Natural killer cell treated with Interleukin-12 subunit alpha and Interleukin-12 subunit beta and Interleukin-15 and Interleukin-18, amount 100 ng/mL, for 72 hours (primary cell): ENCODE measurements at places on chromosomes 2 and 18. TPM values are rescaled to one million over a fixed set of nuclear protein-coding genes. Genes with fewer than 3 reads are reported as not detected.

DNA sequence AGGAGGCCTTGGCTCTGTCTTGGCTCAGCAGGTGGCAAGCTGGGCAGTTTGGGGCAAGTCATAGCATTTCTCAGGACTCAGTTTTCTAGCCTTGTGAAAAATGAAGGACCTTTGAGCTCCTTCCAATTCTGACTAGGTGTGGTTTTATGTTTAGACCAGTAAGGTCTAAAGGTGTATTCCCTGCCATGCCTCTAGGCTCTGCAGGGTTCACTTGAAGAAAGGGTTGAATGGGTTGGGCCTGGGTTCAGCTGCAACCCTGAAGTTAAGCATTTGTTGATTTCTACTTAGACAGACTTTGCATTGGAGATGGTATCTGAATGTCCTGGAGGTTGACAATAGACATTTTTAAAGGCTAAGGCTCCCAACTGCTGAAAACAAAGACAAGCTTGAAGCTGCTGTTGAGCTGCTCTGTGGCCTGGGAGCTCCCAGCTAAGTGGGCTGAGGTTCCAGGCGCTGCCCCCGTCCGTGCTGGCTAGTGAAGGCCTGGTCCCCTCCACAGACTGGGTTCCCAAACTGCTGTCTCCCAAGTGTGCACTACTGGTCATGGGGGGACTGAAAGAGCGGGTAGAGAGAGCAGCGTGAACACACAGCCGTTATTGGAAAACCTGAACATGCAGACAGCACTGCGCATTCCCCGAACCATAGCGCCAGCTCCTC, 100.7 kb upstream of the SMAD7 start:
- DNase-seq, result peak; percentile 6
- no peak overlapping the region for H3K4me3 ChIP-seq
- H3K4me1 ChIP-seq, result peaks cover 40% of the 10 kb centered on the region
- peaks cover 6% of the 10 kb centered on the region for H3K36me3 ChIP-seq

DNA sequence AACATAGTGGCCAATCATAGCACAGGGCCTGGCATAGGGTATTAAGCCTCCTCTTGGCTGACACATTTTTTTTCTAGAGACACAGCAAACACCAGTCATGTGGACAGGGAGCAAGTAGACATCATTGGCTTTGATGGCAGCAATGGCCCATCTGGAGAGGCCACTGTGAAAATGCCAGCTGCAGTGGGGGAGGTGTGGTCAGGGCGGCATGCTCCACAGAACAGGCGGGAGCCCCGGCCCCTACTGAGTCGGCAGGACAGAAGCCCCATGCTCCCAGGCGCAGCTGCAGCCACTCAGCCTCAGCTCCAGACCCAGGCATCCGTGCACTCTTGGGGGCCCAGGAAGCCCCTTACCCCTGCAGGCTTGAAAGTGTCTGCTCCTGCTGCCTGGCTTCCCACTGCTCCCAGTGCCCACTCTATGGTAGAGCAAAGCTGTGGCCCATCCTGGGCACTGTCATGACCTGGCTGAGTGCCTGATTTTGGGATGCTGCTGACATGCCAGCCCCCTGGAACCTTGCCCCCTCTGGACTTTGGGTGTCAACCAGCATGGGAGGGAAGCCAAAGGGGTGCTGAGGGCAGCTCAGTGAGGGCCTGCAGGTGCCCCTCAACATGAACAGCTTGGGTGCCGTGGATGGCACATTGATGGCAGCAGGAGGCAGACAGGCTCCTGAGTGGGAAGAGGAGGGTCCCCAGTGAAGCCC, 23.3 kb upstream of the UBE2F start:
- H3K4me3 ChIP-seq, result peak overlapping the region; percentile 52
- H3K27me3 ChIP-seq, result no peaks in the 10 kb centered on the region
- peak overlapping the region; percentile 73 for H3K27ac ChIP-seq
- peaks cover 66% of the 10 kb centered on the region for H3K4me1 ChIP-seq
- peaks cover 12% of the 10 kb centered on the region for H3K36me3 ChIP-seq
- no peak for DNase-seq

- no peak for DNase-seq
- H3K36me3 ChIP-seq, result no peaks in the 10 kb centered on the region
- H3K27ac ChIP-seq, result no peak overlapping the region
- H3K4me3 ChIP-seq, result no peak overlapping the region
Measured at GRCh38 chr2:9673914-9674481, 43.2 kb upstream of the YWHAQ start.

DNA sequence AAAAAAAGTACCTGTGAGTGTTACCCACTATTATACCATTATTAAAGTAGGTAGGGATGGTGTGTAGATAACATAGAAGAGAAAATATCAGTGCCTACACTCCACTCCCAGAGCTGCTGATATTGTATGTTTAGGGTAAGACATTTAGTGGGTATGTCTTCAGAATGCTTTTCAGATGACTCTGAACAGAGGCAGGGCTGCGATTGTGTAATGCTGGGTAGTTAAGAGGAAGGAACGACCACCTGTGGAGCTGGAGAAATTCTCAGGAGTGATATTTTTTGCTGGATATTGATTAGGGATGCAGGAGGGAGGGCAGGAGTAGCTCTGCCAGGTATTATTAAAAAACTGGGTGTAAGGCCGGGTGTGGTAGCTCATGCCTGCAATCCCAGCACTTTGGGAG, 2.8 kb downstream of the CNOT11 start:
- H3K4me1 ChIP-seq, result peaks cover 42% of the 10 kb centered on the region
- peaks cover 15% of the 10 kb centered on the region for H3K36me3 ChIP-seq
- DNase-seq, result no peak
- peak overlapping the region; percentile 30 for H3K27ac ChIP-seq
- peak overlapping the region; percentile 18 for H3K4me3 ChIP-seq

RNF181 gene
- 149 TPM for total RNA-seq

SDC1 gene
- not detected for total RNA-seq
